ENCODE measurements at places on chromosomes 12 and 14.

GRCh38 chr14:87260460-87260859 lies 732.5 kb downstream of the GALC start:
- no peak for DNase-seq

DNA sequence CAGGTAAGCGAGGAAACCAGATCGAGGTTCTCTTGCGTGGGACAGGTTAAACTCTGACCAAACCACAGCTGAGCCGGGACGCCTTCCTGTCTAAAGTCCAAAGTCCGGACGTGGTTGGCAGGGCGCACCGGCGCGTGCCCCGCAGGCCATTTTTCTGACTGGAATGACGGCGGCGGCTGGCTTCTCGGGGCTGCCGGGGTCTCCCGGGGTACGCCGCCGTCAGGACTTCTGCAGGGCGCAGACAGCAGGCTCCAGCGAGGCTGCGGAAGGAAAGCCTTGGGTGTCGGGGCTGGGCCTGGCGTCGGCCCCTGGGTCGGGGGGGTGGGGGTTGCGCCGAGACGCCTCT lies 32.8 kb downstream of the MIA2 start:
- DNase-seq: peak; percentile 85

DNA sequence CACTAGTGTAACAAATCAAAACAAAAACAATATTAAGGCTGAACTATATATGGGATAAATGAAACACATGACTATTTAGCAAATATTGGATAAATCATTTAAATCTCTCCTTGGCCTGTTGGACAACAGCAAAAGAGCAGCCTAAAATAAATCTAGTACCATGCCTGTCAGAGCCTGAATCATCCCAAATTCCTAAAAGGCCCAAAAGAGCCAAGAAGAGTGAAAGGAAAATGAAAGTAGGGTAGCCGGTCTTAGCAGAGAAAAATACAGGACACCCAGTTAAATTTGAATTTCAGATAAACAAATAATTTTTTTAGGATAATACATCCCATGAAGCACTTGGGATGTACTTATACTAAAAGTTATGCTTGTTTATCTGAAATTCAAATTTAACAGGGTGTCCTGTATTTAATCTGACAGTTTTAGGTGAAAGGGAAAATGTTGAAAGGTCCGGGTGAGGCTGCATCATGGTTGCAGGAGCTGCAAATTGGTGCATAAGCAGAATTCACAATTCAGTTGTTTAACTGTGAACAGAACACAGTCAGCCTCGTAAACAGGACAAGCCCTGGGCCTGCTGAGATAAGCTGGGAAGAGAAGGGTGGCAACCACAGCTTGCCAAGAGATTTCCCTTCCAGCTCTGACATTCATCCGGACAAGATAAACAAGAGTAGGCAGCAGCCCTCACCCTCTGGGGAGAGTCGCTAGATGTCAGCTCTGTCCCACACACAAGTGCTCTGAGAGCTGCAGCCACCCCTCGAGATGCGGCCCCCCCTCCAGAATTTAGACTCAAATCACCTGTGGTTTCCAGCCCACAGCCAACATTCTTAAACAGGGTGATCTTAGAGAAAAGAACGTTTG lies 30.3 kb downstream of the DMAC2L start:
- DNase-seq: peak; percentile 29

- DNase-seq: no peak
Measured at GRCh38 chr14:74029136-74029535, 10.0 kb downstream of the BBOF1 start.

- DNase-seq: peak; percentile 60
Measured at GRCh38 chr14:63276492-63277342, 42.0 kb downstream of the GPHB5 start.
